Activated CD4-positive, alpha-beta T cell treated with anti-CD3 and anti-CD28 coated beads, Interleukin-10, Interleukin-2, amounts not matched to agents 100 ng/mL and 50 ng/mL, durations not matched to agents 16 hours and 8 hours (primary cell): ENCODE measurements at places on chromosomes 7 and 10.

GRCh38 chr7:73705551-73705920, 13.9 kb downstream of the STX1A start:
- DNase-seq = no peak

DNA sequence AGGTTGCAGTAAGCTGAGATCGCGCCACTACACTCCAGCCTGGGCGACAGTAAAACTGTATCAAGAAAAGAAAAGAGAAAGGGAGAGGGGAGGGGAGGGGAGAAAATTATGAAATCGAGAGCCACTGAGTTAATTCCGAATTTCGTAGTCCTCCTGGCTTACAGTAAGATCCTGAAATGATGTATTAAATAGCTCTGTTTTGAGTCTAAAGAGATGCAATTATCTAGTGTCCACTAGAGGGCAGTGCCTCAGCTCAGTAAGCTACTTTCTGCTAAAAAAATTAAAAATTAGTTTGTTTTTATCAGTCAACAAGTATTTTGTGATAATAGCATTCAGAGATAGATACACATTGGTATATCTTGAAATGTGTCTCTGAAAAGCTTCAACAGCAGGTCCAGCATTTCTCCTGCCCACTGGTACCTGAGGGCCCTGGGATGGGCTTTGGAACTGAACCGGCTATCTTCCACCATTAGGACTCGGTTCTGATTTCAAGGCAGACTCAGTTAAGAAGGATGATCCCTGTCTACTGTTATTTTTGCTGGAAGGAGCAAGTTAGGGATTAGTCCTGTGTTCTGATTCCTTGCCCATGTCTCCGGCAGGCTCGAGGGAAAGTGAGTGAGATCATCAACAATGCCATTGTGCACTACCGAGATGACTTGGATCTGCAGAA, 19.5 kb downstream of the TSPAN33 start:
- DNase-seq = peak; percentile 60

- DNase-seq = no peak
These were observed 1.4 kb downstream of the JCAD start for GRCh38 chr10:30057894-30058556.

GRCh38 chr10:80273523-80274170, 15.8 kb downstream of the MAT1A start:
- no peak for DNase-seq

DNA sequence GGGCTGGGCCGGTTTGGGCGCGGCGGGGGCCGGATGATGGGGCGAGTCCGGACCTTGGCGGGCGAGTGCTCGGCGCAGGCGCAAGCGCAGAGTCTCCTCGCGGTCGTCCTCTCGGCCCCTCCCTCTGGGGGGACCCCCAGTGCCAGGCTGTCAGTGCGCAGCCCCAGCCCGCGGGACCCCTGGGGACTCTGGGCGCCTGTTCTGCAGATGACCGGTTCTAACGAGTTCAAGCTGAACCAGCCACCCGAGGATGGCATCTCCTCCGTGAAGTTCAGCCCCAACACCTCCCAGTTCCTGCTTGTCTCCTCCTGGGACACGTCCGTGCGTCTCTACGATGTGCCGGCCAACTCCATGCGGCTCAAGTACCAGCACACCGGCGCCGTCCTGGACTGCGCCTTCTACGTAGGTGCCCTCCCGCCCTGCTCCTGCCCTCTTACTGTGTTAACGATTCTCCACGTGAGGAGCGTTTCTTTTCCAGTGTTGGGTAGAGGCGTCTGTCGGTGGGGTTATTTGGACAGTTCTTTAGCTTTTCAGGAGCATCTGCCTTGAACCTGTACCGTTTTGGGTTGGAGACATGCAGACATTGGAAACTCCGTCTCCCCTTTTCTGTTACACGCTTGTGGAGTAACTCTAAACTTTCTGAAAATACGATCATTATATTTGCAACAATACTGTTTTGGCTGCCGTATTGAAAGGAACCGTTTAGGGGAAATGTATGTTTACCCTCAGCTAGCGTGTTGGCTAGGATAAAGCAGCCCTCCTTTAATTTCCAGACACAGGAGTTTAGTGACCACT, 706 bp downstream of the BUB3 start:
- peak; percentile 77 for DNase-seq

GRCh38 chr10:123599366-123599849, 66.7 kb upstream of the GPR26 start:
- no peak for DNase-seq

DNA sequence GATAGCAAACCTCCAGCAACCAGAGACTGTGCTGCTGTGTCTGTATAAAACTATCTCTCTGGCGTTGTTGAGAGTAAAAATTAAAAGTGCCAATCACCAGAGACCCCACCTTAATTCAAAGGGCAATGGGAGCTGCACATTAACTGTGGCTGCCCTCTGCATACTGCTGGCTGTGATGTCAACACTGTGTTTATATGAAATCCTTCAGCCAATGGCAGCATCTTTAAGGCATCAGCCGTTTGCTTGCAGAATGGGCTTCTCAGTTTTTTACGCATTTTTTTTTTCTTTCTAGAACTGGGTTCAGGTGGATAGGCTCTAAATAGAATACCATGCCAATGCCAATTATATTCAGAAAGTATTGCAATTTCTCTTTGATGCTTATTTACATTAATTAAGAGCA, 47.7 kb downstream of the CHN2 start:
- DNase-seq = no peak
